Nucleus accumbens (tissue), 56 donors: ENCODE measurements at places on chromosomes 5 and 9.

- no peak for DNase-seq
Observed at GRCh38 chr5:180291234-180291940, 496 bp downstream of the MAPK9 start.

- DNase-seq = no peak
Observed at GRCh38 chr5:66354422-66354821, 210.3 kb downstream of the SREK1 start.

DNA sequence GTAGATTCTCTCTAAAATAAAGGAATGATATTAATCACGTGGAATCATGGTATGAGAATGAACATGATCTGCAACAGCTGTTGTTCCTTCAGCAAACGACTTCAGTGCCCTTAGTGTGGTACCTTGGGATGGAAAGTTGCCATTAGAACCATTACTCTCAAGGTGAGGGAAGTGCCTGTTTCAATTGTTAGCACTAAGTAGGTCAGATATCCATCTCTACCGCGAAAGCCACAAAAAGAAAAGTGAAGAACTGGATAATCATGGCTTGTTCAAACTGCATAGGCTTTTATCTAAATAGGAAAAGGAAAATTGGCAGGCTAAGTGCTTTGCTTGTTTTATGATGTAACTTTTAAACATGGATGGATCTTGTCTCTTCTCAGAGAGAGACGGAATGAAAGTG, 380.7 kb downstream of the MRPS30 start:
- no peak for DNase-seq

GRCh38 chr9:113645978-113646253, 182.4 kb downstream of the RGS3 start:
- no peak for DNase-seq

DNA sequence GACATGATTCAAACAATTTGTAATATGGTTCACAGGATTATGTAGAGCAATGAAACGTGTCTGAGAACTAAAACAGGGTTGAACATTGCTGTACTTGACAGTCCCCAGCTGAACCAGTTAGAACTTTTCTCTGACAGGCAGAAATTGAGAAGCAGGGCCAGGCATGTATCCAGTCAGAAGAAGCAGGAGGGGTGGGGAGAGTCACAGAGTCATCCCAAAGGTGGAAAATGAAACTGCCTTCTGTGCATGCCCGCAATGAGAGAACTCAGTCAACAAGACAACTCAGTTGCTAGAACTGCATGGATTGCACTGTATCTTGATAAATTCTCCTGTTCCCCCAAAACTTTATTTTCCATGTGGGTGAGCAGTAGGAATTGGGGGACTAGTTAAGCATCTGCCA, 72.9 kb upstream of the PRLR start:
- no peak for DNase-seq

- no peak for DNase-seq
Observed at GRCh38 chr9:130027533-130028365, 15.2 kb downstream of the FNBP1 start.

DNA sequence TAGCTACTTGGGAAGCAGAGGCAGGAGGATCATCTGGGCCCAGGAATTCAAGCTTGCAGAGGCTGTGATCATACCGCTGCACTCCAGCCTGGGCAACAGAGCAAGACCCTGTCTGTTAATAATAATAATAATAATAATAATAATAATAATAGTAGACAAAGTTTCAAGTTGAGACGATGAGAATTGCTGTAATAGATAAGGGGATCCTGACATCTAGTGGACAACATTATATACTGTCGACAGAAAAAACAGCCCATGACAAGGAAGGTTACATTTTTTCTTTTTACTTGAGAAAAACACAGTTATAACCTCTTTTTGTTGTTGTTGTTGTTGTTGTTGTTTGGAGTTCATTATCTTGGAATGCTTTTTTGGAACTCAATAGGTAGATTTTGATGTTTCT, 35.3 kb downstream of the NDFIP1 start:
- no peak for DNase-seq

DNA sequence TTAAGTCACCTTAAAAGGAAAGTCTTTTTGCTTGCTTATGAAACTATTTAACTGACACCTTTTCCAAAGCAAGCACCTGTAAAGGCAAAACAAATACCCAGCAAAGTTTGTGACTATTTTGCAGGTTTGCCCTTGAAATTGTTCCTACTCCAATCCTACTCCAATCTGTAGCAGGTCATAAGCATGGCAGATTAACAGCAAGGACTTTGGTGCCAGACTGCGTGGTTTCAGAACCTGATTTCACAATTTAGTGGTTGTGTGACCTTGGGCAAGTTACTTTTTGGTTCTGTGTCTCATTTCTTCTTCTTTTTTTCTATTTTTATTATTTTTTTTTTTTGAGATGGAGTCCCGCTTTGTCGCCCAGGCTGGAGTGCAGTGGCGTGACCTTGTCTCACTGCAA, 282.1 kb downstream of the RFX3 start:
- no peak for DNase-seq

DNA sequence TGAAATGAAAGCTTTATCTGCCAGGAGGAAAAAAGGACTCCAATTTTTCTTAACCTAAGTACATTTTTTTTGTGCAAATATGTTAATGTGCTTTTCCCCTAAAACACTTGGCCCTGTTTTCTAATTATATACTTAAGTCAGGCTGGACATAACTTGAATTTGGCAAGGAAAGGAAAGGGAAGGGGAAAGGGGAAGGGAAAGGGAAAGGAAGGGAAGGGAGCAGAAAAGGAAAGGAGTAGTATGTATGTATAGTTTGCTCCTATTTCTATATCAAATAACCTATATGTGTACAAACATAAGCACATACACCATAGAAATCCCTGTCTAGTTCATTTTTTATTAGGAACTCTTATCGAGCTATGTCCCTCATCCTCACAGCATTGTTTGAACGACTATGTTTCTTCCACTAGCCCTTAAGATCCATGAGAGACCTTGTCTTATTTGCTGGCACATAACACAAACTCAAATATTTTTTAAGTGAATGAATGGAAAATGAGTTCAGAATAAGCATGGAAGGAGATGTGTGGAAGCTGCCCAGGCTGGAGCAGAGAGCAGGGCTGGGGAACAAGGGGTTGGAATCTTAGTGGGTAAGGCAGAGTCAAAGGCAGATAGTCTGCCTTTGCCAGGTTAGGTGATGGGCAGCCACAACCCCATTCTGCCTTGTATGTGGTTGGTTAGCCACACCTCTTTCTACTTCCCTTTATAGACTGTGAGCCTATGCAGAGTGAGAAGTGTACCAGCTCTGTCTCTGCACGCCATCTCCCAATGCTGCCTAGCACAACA, 70.0 kb downstream of the KLHL3 start:
- no peak for DNase-seq

DNA sequence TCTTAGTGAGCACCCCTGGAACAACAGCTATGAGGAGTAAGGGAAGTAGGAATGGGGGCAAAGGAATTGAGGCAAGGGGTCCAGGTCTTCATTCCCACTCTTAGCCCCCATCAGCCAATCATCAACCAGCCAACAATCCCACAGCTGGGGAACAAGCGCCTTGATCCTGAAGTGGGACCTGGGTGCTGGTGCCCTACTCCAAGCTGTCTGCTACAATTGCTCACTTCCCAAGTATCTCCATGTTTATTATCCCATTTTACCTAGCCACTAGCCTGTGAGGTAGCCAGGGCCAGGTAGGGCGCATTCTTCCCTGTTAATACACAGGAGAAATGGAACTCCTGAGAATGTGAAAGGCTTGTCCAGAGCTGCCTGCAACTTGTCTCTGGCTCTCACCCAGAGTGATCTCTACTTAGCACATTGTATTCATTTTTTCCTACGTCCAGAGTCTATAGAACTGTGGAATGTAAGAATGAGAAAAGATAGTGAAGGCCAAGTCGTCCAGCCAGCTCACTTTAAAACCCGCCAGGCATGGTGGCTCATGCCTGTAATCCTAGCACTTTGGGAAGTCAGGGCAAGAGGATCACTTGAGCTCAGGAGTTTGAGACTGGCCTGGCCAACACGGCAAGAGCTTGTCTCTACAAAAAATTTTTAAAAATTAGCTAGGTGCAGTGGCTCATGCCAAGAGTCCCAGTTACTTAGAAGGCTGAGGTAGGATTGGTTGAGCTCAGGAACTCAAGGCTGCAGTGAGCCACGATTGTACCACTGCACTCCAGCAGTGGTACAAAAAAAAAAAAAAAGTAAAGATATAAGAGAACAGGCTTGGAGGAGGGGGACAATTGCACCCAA, 6.2 kb upstream of the DNAJC18 start:
- DNase-seq = no peak

DNA sequence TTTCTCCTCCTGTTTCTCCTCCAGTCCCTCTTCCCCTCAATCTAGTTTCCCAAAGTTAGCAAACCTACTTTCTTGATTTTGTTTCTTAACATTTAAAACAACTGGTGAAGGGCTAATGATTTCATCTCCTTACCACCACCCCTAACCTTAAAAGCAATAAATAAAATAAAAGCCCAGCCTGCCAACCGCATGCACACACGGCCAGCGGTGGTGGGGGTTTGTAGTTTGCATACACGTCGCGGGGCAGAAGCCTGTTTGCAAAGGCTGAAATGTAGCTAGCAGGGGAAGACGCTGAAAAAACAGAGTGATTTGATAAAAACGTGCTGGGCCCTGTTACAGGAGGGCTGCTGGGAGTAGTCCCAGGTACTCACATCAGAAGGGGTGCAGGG, 1.9 kb upstream of the DMRT2 start:
- DNase-seq = no peak

DNA sequence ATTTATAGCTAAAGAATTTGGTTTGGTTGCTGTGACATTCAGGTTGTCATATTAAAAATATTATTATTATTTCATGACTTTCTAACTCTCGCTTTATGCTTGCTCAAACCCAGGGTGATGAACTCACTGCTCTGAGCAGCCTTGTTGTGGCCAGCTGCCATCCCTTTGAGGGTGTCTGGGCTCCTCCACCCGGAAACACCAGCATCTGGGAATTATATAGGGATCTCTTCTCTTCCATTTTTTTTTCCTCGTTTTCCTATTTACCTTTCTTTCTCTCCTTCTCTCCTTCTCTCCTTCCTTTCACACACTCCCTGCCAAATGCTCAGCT, 355.8 kb upstream of the SMARCA2 start:
- no peak for DNase-seq

- no peak for DNase-seq
Observed at GRCh38 chr5:133121611-133122150, 69.9 kb downstream of the HSPA4 start.

GRCh38 chr9:1140057-1140456, 89.9 kb downstream of the DMRT2 start:
- no peak for DNase-seq

GRCh38 chr5:41112486-41113455, 41.6 kb upstream of the MROH2B start:
- DNase-seq = no peak

- DNase-seq = no peak
Observed at GRCh38 chr5:149445343-149445738, 66.2 kb upstream of the IL17B start.

DNA sequence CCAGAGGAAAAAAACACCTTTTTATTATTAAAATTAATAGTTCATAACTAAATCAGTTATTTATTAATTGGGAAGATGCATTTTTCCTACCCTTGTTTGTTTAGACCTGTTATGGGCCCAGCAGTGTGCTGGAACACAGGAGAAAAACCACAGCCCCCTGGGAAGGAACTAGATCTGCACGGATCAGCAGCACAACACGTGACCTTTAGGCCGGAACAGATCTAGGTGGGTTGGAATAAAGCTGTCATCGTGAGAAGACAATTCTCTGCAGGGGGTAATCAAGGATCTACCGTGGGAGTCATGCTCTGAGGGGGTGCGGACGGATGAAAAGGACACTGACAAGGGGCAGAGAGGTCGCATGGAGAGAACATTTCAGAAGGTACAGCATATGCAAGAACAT, 95.8 kb upstream of the SPATA31C2 start:
- no peak for DNase-seq

- DNase-seq = peak; percentile 45
Observed at GRCh38 chr5:173615884-173616576, 420 bp downstream of the BOD1 start.

GRCh38 chr9:91315191-91315590, 46.5 kb downstream of the AUH start:
- DNase-seq = no peak

GRCh38 chr9:37412431-37413151, 9.9 kb upstream of the GRHPR start:
- no peak for DNase-seq

GRCh38 chr5:91469517-91470165, 86.5 kb upstream of the ARRDC3 start:
- DNase-seq = no peak

GRCh38 chr9:104009826-104010225, 84.3 kb upstream of the SMC2 start:
- DNase-seq = no peak

DNA sequence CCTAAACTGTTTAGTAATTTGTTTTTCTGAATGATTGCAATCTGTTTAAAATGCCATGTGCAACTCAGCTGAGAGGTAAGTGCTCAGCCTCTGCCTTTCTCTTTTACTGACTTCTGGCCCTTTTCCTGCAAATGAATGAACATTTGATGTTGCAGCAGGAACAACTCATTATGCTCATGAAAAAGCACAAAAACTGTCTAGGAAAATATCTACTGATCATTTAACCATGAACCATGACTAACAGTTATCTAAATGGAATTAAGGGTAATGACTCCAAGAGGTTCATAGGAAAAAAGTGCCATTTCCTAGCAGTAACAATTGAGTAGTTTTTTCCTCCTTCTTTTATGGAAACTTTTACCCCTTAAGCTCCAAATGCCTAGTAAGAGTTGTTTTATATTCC, 70.6 kb upstream of the ANKH start:
- DNase-seq = no peak

DNA sequence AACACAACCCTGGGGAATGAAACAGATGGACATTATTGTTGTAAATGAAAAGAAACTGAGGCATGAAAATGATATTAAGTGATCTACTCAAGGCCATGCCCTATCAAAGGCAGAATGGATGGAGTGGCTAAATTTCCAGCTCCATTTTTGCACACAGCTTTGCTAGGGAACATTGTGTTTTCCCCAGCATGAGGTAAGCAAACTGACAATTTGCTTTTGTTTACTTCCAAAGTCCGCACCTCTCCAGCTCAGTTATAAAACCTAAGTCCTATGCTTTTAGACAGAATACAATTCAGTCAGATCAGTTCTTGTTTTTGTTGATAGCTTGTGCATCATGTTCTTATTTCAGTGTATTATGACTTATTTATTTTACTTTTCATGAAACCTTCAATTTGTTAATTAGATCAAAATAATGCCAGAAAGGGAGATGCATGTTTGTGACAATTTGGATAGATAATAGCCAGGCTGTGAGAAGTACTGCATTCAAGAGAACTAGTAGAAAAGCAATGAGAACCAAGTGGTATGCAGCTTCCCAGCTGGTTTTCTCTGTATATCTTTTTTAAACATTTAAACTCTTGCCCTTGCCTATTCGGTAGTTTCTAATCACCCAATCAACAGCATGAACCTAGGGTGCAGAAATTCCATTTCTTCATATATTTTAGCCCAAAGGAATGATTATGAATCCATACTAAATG, 380.8 kb downstream of the SPATA31D1 start:
- no peak for DNase-seq

- DNase-seq = no peak
Observed at GRCh38 chr5:139155333-139155732, 42.8 kb downstream of the SIL1 start.

- DNase-seq = no peak
Observed at GRCh38 chr9:3954331-3955304, 345.2 kb downstream of the GLIS3 start.

- DNase-seq = no peak
Observed at GRCh38 chr5:141869040-141869439, 9.2 kb downstream of the PCDH1 start.

- no peak for DNase-seq
Observed at GRCh38 chr9:108478431-108479332, 377.1 kb downstream of the ACTL7B start.
